ENCODE measurements at places on chromosomes 4 and X.
A peak's percentile ranks its signal among the peaks of the same experiment; 100 is the strongest.

DNA sequence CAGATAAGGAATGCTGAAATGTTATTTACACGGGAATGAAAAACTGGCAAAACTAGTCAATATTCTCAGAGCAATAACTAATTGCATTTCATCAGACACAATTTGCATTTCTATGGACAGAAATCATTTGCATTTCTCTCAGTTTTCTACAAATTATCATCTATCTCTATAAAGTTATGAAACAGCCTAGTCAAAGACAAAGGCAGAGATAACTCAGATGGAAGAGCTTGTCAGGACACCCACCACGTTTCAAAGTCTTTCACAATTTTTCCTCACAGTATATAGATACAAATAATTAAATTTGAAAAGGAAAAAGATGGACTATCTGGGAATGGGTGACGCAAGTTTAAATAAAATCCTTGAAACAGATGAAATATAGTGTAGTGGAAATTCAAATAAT lies 230.8 kb downstream of the GASK1B start:
- no peak for DNase-seq

GRCh38 chr4:5658974-5659373 lies 49.4 kb downstream of the EVC2 start:
- DNase-seq, result no peak

DNA sequence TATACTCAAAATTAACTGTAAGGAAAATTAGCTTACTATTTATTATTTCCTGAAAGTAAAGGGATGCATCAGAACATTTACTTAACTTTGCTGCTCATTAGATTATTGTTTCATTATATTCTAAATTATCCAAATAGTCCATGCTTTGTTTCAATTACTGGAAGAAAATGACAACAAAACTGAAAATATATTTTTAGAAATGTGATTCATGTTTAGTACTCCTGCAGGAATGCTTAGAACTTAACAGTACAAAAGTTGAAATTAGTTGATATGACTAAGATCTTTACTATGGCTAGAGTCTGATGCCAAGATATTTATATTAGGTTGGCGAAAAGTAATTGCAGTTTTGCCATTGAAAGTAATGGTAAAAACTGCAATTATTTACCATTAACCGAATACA lies 660.5 kb upstream of the PABPC4L start:
- DNase-seq, result no peak

DNA sequence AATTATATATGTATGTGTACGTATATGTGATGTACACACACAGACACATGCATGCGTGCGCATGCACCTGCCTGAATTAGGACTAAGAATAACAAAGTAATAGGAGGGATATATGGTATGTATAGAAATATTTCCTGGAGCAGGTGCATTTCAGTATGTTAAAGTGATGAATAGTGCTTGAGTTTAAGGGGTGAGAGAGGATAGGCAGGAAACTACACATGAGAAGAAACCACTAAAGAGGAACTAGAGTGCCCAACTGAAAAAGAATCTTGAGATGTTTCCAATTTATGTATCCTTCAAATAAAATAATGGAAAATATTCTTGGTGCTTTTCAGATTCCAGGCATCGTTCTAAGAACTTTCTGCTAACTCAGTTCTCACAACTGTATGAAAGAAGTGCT lies 52.6 kb upstream of the UNC5C start:
- DNase-seq, result no peak

DNA sequence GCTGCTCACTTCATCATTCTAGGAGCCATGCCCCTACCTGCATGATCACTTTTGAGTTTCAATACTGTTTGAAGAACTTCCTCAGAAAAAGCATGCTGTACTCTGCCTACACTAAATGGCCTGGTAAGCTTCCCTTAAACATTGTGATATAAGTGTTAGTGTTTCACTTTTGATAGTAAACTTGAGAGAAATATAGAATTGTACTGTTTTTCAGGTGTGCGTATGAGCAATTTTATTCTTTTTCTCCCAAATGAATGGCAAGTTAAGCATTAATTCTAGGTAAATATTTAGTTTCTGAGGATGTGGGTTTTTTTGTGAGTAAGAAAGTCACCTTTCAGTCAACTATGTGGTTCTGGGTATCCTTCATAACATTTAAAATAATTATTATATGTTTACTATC lies 484.5 kb downstream of the IL15 start:
- DNase-seq, result no peak

GRCh38 chr4:172045981-172046380 lies 232.8 kb downstream of the GALNTL6 start:
- no peak for DNase-seq

DNA sequence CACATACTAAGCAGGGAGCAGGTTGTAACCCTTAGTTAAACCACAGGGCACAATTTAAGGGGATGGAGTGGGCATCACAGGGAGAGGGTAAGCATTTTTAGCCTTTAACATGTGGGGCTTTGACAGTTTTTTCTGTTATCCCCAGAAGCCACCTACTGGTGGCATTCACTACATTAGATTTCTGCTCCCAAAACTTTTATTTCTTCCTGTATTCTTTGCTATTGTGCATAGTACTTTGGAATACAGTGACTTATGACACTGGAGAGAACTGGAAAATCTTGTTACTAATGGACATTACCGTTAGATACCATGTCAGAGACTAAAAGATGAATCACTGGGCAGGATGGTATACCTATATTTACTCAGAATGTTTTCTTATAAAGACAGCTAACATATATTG lies 7.3 kb downstream of the TRIM75 start:
- no peak for DNase-seq

DNA sequence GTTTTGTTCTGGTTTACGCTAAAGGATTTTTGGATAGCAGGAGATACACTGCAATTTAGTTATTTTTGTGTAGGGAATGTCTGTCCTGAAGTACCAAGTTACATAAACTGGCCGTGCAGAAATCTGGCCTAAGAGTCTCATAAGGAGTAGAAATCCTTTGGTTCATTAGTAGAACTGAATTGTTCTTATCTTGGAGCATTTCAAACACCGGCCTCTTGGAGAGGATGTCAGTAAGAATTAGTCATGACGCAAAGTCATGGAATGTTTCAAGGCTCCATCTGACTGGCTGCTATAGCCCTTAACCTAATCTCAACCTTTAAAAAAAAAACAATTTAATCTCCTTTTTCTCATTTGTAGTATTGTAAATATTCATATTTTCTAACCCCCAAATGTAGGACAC lies 15.2 kb downstream of the PDLIM3 start:
- no peak for DNase-seq

DNA sequence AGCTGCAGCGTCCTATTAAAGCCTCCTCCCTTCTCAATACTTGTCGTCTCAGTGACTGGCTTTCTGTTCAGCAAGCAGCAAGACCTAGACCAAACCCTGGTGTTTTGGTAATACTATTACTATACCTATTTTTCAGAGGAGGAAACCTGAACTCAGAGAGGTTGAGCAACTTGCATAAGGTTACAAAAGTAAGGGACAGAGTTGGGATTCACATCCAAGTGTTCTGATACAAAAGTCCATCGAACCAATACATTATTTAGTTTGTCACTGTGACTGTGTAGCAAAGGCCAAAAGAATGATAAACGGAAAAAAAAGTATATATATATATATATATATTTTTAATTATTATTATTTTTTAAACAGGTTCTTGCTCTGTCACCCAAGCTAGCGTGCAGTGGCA lies 29.9 kb upstream of the KLHL8 start:
- DNase-seq, result no peak

- peak; percentile 5 for DNase-seq
These were observed 159.3 kb downstream of the PTCHD1 start for GRCh38 chrX:23493941-23494374.

- no peak for DNase-seq
These were observed 7.5 kb downstream of the P2RY4 start for GRCh38 chrX:70252491-70252890.

DNA sequence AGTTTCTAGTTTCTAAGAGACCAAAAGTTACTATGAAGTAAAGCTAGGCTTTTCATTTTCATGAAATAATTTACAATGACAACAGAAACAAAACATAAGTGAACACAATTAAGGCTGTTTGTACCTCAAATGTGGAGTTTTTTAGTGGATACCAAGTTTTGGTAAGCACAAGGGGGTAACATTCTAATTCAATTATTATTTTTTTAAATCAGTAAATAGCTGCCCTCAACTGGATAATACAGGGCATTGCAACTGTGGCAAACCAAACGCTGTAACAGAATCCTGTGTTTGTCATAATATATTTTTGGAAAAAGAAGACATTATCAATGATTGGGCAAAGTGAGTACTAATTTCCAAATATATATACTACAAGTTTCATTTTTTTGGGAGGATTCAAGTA lies 150.3 kb downstream of the FBXW7 start:
- no peak for DNase-seq

DNA sequence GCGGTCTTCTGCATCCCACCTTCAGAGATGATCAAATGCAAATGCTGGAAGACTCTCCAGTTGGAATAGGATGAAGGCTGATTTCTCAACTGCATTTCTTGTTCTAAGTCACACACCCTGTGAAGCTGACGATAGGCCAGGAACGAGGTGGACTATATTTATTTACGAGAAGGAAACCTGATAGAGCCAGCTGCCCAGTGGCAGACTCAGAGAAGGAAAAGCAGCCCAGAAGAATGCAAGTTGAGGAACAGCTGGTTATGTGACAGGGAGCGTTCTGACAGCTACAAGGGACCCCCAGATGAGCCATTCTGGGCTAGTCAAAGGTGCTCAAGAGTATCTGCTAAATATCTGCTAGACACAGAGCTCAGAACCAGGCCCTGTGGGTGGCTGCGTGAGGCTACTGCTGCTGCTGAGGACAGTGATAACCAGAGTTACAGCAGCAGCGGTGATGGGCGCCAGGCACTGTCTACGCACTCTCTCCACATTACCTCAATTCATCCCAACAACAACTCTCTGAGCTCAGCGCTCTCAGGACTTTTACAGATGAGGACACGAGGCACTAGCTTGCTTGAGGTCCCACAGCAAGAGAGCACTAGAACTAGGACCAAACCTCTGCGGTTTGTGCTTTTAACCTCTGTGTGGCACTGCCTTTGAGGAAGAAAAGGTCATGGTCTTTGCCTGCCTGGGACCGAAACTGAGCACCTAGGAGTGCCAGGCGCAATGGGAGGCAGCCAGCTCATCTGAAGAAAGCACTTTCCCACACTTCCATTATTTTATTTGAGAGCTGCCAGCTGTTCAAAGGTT lies 69.0 kb downstream of the GATB start:
- DNase-seq, result no peak

DNA sequence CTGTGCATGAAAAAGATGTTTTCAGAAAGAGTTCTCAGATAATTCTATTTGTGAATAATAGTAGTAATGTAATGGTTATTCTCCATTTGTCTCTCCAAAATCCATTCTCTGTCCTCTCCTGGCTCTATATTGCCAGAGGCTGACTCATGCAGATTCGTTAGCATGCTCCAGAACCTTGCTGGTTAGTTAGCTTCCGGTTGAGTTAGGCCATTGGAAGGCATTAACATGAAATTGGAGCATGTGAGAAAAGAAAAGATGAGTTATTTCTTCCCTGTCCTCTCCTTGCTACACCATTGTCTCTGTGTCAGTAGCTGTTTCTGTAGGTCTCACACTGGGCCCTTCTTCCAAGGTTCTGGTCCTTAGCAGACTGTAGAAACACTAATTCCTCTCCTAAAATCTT lies 23.5 kb upstream of the PRDM8 start:
- no peak for DNase-seq

GRCh38 chr4:189278597-189279165 lies 662.0 kb upstream of the FRG1 start:
- no peak for DNase-seq

DNA sequence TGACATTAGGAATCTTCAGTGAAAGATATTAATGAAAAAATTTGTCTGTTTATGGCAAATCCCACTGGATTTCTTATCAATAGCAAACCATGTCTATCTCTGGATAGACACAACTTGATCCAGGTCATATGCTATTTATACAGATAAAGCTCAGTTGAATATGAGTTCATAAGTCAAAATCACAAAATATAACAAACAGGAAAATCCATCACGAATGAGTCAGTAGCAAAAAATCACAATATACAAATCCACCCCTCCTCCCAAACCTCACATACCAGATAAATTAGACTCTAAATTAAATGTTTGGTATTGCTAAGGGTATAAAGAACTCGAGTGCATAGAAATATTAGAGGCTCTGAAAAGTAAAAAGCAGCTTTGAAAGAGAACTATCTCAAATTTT lies 420.5 kb downstream of the TLL1 start:
- no peak for DNase-seq

- no peak for DNase-seq
These were observed 8.5 kb downstream of the FGFRL1 start for GRCh38 chr4:1019729-1020470.

- no peak for DNase-seq
These were observed 584 bp upstream of the TMEM165 start for GRCh38 chr4:55395218-55395528.

DNA sequence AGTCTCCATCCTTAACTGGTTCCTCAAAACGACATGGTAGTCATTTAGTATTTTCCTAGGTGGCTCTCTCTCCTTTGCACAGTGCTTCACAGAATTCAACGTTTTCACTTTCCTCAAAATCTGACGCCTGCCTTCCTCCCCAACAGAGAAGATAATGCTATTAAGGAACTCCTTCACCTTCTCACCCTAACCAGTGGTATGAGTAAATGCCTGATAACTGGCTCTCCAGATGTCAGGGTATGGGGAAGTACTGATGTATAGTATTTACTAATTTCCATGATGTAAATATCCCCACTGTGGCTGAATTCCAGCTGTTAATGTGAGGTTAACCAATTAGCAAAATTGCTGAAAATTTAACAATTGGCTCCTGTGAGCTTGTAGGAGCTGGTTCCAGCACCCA lies 28.8 kb upstream of the NSUN7 start:
- DNase-seq, result no peak

DNA sequence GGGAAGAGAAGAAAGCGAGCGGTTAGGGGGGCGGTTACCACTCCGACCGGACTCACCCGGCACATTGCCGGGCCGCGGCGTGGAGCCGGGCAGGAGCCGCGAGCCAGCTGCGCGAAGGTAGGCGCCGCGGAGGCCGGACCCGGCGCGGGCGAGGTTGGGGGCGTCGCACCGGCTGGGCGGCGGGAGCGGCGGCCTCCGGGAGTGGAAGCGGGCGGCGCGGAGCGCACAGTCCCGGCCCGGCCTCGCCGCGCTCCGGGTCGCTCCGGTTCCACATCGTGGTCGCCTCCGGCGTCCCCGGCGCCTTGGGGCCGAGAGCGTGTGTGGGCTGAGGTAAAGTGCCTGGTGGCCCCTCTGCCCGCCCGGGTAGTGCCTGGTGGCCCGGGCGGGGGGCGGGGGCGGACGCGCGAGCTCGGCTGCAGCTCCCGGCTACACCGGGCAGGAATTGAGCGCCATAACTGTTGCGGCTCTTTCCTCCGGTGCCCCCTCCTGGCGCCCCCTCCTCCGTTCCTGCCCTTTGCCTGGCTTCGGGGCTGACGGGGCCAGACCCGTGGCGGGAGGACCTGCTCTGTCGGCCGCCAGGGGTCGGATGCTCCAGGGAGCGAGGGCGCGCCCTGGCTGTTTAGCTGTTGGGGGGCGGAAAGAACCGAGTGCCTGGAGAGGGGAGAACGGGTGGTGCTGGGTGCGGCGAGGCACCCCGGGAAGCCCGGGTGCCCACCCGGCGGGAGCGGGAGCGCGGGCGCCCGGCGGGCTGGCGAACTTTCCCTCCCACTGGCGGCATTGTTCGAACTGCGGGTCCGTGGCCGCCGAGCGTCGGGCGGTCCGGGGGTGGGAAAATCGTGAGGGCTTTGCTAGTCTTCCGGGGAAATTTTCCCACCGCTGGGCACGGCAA lies 626 bp downstream of the JADE3 start:
- DNase-seq, result peak; percentile 52

- no peak for DNase-seq
These were observed 200.4 kb upstream of the GYPA start for GRCh38 chr4:144340931-144341330.

- no peak for DNase-seq
These were observed 159.6 kb downstream of the STIM2 start for GRCh38 chr4:27020203-27020602.
